LNCaP clone FGC (cell line): ENCODE measurements at places on chromosomes 3 and 15.

DNA sequence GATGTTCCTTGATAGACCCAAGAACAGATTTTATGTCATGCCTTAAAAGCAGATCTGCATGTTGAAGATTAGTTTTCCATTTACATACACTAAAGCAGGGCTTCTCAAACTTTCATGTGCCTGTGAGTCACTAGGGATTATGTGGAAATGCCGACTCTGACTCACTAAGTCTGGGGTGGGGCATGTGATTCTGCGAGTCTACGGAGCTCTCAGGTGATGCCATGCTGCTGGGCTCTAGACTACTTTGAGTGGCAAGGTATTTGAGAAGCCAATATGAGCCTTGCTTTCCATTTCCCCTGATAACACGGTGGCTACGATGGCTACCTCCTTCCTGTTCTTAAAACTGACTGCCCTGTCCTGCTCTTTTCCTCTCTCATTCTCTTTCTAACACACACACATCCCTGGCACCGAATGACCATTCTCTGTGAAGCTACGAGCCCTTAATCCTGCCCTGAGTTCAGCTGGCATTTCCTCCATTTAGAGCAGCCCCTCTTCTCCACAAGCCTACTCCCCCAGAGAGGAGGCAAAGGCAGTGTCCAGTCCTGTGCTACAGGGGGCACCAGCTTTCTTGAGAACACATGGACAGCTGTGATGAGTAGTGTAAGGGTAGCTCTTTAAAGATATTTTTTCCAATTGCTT, 39.7 kb upstream of the PYGO1 start:
- no peak for DNase-seq

- DNase-seq, result peak; percentile 33
Measured at GRCh38 chr3:108552267-108553159, 36.7 kb downstream of the CIP2A start.

GRCh38 chr3:39319249-39319648, 10.3 kb upstream of the CCR8 start:
- DNase-seq, result no peak

DNA sequence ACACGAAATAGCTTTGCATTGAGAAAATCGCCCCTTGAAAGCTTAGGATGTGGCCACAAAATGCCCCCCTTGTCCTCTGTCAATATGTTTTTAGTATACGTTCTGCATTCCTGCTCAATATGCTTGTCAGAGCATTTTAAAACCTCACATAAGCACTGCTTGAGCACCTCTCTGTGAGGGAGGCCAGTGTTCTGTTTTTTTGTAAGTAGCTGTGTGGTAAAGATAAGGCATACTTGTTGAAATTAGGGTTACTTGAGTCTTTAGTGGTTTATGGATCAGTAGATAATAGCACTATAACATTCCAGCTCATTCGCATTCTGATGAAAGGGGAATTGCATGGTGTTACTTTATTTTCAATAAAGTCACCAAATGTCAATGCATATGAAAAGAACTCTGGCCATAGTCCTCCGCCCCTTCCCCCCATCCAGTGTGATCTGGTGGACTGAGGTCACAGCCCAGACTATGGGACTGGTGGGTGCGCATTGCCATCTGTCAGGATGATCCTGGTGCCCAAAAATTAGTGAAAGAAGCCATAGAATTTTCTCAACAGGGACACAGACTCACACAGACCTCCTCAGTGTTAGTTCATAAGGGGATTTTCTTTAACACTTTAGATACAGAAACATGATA, 33.1 kb downstream of the IL1RAP start:
- no peak for DNase-seq

DNA sequence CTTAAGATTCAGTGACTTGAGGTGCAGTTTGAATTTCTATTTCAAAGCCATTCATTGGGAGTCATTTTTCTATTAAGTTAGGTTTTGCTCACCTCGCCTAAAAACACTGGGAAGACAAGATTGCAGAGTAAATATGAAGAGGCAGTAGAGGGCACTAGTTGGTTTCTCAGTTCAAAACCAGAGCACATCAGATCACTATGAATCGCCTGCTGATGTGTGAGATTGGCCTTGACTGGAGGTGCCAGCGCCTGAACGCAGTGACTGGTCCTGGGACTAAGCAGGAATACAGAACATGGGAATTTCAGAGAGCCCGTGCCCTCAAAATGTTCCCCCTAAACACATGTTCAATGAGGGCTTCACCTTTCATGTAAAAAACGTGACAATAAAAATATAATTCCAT, 229.0 kb downstream of the ITPR1 start:
- no peak for DNase-seq

DNA sequence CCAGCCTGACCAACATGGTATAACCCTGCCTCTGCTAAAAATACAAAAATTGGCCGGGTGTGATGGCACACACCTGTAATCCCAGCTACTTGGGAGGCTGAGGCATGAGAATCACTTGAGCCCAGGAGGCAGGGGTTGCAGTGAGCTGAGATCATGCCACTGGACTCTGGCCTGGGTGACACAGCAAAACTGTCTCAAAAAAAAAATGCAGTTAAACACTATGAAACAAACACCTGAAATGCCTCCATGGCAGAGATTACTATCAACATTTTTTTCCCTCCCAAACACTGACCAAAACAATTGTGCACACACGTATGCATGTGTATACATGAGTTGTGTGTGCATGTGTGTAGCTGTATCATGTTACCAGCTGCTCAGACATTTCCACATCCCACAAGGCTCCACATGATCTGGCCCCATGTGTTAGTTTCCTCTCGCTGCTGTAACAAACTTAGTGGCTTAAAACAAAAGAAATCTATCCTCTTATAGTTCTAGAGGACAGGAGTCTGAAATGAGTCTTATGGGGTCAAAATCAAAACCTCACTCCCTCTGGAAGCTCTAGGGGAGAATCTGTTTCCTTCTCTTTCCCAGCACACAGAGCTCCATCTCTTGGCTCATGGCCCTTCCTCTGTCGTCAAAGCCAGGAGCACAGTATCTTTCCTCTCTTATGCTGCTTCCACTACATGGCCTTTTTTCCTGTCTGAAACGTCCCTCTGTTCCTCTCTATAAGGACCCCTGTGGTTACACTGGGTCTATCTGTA, 34.5 kb downstream of the SLC41A3 start:
- no peak for DNase-seq

- DNase-seq, result no peak
Measured at GRCh38 chr3:87036671-87037070, 45.7 kb upstream of the VGLL3 start.

- DNase-seq, result no peak
Measured at GRCh38 chr15:93803421-93804152, 427.8 kb upstream of the MCTP2 start.

- no peak for DNase-seq
Measured at GRCh38 chr3:45606991-45607712, 12.6 kb downstream of the LIMD1 start.

DNA sequence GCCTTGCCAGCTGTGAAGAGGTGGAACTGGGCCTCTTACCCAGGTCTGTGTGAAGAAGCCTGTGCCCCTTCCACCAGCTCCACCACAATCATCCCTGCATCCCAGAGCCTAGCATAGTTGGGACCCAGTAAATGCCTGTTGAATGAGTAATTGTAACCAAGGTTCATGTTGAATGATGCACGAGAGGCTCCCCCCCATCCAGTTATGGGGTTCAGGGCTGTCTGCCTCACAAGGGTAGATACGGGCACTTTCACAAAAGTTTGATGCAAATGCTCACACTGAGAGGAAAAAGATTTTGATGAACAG, 29.5 kb upstream of the TSEN2 start:
- DNase-seq, result no peak

- DNase-seq, result no peak
Measured at GRCh38 chr3:51681453-51681852, 10.4 kb downstream of the TEX264 start.

GRCh38 chr3:16392065-16392464, 121.4 kb downstream of the RFTN1 start:
- DNase-seq, result no peak

- no peak for DNase-seq
Measured at GRCh38 chr3:37028329-37028728, 35.0 kb downstream of the MLH1 start.

DNA sequence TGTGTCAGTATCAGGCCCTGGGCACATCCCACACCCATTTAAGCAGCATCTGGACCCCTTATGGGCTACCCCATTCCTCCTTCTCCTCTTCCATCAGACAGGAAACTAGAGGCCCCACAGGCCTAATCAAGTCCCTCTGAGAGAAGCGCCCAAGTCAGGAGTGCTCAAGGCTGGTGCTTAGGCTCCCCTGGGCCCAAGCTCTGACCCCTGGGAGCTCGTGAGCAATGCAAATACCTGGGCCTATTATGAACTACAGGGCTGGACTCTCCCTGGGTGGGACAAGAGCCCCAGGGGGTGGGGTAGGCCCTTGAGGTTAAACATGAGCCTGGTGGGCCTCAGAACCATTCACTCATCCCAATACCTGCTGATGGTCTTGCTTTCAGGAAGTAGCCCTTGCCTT, 57.4 kb downstream of the SEMA3G start:
- DNase-seq, result no peak

DNA sequence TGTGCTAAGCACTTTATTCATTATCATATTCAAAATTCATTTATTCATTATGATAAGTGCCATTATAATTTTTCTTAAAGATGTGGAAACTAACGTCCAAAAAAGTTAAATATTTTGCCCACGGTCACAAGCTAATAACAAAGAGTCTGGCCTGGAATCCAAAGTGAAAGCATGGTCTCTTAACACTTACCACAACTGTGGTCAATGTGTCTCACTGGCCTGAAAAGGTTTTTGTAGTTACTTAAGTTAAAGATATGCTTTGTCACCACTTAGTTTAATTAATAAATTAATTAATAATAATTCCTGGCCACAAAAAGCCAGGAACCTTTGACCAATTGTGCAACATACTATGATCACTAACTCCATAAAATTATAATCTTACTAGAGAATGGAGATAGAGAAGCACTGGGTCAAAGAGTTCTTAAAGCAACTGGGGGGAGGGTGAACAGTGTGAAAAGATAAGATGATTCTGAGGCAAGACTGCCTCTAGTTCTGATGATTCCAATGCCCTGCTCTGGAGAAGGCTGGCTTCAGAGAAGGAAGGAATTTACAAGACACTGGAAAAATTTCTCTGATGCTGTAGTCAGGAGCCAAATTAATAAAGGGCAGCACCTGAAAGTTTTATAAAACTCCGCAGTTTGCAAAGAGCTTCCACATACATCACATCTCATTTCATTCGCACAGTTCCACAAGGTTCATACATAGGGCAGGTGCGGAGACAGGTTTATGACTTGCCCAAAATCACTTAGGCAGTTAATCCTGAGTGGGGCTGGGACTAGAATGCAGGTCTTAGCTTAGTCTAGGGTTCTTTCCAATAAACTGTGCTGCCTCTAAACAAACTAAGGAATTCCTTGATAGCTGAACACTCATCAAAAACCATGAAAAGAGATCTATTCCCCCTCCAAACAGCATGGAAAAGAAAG, 32.5 kb downstream of the NPTN start:
- DNase-seq, result no peak

DNA sequence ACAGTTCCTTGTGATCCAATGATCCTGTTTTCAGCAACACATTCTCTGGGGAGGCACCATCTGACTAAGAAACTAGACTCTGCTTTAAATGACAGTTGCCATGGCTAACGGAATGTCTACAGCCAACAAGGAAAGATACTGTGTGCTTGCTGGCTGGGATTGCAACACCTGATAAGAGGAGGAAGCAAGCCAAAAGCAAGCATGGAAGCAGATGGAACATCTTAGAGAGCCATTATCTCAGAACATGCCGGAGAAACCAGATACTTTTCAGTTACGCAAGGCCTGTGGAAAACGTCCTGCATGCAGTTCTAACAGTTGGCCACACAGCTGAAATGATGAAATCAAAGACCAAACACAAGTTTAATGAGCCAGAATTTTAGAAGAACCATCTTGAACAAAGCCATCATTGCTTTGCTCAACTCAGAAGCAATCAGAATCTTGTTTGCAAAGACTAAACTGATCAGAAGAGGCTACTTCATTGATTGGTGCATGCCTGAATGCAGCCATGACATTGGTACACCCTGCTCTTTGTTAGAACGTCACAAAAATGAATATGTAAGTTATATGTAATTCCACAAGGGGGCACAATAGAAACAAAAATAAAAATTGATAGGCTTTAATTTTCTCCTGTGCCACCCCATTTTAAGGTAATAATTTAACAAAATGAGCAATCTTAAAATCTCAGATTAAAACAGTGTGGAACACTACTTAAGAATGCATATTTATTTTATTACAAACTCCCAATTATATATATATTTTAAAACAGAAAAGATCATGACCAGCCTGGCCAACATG, 50.8 kb downstream of the GXYLT2 start:
- DNase-seq, result peak; percentile 30

DNA sequence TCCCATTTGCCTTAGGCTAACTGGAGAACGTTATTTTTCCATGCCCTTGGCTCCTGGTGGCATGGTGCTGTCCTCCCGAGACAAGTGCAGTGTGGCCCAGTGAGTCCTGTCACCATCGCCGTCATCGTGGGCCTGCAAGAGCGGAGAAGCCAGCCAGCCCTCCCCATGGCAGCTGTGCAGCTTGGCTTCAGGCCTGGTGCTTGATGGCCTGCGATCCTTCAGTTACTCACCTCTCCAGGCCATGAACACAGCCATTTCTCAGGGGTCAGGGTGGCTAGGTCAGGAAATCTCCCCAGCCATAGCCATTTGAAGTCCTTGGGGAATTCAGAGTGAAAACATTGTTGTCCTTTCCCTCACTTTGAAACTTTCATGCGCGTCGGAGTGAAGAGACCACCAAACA, 189.0 kb upstream of the RGMA start:
- DNase-seq, result no peak

GRCh38 chr3:52874864-52875587, 22.3 kb downstream of the STIMATE start:
- DNase-seq, result no peak

DNA sequence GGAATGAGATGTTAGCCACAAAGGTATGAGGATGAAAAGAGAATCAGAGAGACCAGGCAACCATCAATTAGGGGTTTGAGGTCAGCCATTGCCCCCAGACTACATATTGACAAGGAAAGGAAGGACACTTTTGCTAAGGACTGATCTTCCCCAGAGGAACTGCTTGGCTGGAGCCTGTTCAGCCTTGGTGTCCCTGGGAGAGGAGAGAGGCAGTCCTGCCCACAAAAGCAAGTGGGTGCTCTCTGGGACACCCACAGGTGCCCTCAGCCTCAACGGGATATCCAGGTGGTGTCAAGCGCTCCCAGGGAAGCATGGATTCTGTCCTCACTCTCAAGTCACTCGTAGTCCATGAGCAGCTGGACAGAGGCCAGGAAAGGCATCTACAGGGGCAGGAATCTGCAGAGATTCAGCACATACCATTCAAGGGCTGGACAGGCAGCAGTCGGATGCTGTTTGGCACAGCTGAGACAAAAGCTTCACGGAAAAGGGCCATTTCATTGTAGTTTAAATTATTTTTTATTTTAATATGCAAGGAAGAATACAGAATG, 166.2 kb downstream of the UACA start:
- no peak for DNase-seq

- DNase-seq, result no peak
Measured at GRCh38 chr3:128950223-128950938, 43.5 kb downstream of the CFAP92 start.

- no peak for DNase-seq
Measured at GRCh38 chr3:185290266-185290665, 36.4 kb upstream of the EHHADH start.

GRCh38 chr3:89216016-89216739, 108.8 kb downstream of the EPHA3 start:
- DNase-seq, result no peak

- DNase-seq, result no peak
Measured at GRCh38 chr3:4038351-4038750, 239.1 kb downstream of the LRRN1 start.

GRCh38 chr3:141802316-141803077, 39.3 kb downstream of the GRK7 start:
- no peak for DNase-seq
